ENCODE measurements at places on chromosomes 11 and 22.

DNA sequence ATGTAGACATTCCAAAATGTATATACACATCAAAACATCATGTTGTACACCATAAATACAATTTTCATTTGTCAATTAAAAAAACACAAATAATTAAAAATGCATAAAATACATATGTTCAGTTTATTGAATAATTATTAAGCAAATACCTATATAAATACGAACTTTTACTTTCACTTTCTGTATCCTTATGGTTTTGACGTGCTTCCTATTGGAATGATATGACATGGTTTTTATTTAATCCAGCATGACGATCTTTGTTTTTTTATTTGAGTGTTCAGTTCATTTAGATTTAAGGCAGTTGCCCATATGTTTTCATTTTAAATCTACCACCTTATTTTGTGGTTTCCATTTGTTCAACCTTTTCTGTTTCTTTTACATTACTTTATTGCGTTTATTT is 198.3 kb upstream of the PLET1 start:
- no peak for DNase-seq

DNA sequence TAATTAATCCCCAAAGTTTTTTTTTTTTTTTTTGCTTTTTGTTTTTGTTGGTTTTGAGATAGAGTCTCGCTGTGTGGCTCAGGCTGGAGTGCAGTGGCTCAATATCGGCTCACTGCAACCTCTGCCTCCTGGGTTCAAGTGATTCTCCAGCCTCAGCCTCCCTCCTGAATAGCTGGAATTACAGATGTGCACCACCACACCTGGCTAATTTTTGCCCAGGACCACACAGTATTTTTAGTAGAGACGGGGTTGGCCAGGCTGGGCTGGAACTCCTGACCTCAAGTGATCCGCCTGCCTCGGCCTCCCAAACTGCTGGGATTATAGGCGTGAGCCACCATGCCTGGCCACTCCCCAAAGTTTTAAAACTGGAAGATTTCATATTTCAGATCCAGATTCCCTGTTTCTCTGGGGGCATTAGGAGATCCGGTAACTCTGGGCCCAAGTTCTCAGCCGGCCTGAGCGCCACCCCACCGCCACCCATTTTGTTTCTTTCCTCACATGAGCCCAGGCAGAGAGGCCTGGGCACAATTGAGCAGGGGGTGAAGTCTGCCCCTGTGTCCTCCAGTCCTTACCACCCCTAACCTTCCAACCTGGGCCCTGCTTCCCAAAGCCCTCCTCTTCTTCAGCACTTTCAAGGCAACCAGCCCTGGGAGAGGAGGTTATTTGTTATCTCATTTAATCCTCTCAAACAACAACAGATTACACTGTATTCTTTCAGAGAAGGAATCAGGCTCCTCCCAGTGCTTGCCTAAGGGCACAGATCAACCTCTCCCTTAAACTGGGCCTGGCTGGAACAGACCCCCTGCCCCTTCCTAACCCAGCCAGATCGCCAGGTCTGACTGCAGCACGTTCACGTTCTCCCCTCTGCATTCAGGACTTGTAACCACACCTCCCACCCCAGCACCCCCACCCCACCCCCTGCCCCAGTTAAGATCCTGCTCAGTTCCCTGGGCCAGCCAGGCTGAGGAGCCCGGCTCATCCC is 1.9 kb upstream of the CSNK1E start:
- DNase-seq, result no peak

DNA sequence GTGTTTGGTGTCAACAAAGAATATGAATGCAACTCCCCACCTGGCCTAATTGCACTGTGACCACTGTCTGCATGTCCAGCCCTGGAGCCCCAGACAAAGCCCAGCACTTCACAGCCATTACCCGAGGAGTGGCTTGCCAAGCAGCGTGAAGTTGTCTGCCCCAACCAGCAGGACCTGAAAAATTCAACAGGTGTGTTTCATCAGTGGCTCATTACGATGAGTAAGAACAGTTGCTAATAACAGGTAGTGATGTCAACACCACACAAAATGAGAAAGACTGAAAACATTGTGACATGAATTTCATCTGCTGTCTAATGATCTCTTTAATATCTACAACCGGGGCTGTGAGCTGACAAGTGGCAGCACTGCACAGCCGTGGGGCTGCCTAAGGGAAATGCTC is 10.3 kb downstream of the MRPL21 start:
- DNase-seq, result no peak

DNA sequence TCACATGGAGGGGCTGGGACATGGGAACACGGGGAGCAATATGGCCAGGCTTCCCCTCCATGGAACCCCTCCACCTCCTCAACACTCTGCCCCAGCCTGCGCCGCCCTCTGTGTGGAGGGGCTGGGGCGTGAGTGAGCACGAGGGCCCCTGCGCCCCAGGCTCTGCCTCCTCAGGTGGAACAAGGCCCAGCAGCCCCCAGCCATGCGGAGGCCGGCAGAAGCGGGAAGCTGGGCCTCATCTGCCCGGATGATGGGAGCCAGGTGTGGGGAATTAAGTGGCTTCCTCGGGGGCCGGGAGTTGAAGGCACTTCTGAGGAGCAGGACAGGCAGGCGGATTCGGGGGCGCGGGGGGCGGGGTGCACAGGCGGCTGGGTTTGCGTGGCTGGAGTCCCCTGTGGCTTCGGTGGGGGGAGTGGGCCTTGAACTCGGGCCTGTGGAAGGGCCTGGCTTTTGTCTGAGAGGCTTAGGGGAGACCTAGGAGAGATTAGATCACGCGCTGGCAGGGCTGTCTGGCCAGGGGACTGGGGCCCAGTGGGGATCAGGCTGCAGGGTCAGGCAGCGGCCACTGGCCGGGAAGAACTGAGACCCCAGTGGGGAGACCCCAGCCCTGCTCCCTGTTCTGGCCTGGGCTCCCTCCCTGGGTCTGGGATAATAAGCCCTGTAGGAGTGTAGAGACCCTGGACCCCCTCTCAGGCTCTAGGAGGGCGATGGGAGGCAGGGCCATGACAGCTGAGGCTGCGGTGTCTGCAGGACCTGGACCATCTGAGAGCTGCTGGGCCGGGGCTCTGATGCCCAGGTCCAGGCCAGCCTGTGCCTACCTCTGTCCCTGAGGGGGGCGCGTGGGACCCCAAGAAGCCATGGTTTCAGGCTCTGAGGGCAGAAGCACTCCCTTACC is 13.3 kb downstream of the PRR33 start:
- DNase-seq, result no peak

GRCh38 chr22:36362932-36363331 is 24.8 kb downstream of the MYH9 start:
- no peak for DNase-seq

DNA sequence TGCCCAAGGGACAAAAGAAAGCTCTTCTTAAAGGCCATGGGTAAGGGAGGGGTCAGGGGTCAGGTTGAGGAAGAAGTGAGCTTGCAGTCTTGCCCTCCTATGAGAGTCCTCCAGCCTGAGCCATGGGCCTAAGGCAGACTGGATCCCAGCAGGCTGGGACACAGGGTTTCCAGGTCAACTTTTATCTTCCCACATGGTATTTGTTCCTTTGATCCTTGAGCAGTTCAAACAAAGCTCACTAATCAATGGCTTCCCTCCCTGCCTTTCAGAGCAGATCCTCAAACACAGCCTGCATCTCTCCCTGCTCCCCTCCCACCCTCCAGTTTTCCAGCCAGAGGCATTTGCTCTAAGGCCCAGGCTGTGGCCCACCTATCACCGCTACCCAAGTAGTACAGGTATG is 589.3 kb downstream of the INSC start:
- no peak for DNase-seq

DNA sequence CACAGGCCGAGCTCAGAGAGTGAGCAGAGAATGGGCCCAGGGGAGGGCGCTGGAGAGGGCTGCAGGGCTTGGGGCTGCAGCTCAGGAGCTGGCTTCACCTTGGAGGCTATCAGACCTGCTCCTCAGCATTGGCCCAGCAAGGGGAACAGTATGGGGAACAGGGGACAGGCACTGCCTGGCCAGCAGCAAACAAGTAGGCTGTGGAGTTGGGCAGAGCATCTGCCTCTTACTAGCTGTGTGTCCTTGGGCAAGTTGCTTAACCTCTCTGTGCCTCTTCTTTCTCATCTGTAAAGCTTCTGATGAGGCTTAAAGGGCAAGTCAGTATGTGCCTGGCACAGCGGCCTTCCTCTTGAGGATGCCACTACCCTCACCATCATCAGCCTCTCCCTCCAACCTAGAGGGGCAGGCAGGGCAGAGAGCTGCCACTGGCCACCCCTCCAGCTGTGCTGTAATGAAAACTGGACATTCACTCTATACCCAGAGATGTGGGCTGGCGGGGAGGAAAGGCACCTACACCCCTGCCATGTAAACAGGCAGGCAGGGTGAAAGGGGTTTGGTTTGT is 7.5 kb upstream of the CDKN1C start:
- DNase-seq, result no peak

DNA sequence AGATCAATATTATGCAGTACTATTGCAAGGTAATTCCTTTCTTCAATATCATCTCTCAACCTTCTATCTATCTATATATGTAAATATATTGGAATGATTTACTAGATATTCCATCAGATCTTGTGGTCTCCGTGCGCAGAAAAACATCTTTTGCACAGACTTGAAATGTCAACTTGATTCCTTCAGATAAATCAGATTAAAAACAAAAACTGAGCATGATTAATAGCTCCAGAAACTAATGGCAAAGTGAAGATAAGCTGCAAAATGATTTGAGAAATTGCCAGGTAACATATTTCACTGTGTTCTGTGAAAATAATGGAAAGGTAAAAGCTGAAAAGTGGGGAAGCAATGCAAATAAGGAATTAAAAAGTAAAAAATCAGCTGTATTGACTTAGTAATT is 200.1 kb upstream of the CTSC start:
- no peak for DNase-seq

GRCh38 chr22:17381192-17381913 is 12.1 kb downstream of the CECR2 start:
- DNase-seq, result no peak

DNA sequence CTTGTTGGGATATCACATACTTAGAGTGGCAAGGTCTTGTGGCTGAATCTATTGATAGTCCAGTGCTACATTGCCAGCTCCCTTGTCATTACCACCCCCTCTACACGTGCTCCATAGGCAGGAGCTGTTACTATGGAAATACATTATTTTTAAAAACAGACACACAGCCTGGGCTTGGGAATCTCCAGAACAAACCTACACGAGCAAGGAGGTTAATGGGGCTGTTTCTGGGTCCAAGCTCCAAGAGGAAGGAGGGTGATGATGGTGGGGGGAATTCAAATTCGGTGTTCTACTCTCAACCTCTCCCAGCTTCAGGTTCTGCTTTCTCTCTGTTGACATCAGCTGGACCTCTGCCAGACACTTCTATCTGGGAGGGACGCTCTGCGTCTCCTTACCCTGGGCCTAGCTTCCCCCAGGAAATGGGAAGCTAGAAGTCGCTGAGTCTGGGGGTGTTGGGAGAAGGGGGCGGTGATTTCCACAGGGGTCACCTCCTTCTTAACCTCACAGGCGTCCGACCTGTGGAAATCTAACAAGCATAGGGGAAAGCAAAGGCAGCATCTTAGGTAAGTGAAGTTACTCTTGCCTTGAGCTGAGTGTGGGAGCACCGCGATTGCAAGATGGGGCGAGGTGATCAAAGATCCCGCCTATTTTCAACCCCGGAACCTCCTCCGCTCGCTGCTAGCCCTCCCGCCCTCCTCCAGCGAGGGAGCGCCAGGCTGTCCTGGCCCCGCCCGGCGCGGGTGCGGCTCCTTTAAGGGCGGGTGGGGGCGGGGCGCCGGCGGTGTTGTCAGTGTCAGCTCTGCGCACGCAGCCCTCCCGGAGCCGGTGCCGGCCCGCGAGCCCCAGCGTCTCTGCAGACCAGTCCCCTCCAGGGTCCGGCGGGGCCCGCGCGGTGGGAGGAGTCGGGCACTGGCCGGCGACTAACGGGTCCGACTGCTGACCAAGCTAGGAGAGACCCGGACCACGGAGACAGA is at the start of gene C2CD2L:
Gene C2CD2L (plus strand): TSS at position 781 of the 974 bp plus-strand sequence. CDS start 398 bp downstream, outside the sequence.
- peak; percentile 95 for DNase-seq

DNA sequence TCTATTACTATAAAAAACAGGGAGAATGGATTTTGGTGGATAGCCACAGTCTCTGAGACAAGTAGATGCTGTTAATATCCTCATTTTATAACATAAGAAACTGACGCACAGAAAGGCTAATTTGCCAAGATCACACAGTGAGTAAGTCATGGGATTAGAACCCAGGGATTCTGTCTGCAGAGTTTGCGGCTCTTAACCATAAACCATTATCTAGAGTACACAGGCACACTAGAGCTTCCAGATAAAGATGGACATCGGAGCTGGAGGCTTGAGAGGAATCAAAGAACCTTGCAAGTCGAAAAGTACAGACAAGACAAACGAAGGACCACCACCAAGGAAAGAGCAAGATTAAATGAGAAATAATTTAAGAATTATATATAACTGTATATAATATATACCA is 11.3 kb downstream of the LGALS12 start:
- no peak for DNase-seq

- DNase-seq, result no peak
These were observed 1153.0 kb upstream of the TENM4 start for GRCh38 chr11:80593648-80594374.

DNA sequence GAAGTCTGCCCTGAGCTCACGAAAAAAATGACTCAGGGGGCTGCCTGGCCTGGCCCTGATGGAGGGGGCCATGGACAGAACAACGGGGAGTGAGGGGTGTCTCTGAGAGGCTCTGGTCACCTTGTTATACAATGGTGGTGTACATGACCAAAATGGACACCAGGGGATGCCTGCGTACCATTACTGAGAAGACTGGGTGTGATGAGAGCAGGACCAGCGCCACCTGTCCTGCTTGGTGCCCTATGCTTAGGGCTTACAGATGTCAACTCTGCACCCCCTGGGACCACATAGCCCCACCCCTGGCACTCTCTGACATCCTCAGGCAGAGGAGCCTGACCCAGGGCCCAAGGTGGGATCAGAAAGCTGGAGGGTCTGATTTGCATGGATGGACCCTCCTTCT is 104.8 kb downstream of the ZNF280B start:
- no peak for DNase-seq

GRCh38 chr22:24948356-24949202 is 2.1 kb upstream of the LHFPL7 start:
- no peak for DNase-seq

DNA sequence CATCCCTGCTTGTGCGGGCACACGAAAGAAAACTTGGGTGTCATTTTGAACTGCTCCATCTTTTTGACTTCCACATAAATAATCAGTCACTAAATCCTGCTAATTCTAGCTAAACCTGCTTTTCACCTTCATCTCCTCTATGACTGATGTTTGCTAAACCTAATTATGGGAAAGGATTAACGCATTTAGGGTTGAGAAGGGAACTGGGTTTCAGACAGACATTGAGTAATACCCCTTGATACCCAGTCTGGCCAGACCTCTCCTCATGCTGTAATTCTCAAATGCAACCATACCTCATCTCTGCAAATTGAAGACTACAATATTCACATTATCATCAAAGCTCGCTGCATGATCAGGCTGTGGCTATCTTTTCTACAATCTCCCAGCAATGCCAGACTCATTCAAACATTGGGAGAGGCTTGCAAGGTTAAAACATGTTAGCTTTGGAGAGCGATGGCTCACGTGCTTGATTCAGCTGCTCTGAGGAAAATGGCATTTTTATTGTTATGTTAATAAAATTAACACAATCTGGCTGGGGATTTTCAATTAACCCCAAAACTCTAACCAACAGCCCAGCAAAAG is 2.4 kb downstream of the HPS4 start:
- DNase-seq, result no peak
